Activated CD8-positive, alpha-beta T cell treated with anti-CD3 and anti-CD28 coated beads for 36 hours (primary cell): ENCODE measurements at places on chromosomes 11 and 22. TPM values are rescaled to one million over a fixed set of nuclear protein-coding genes. Genes with fewer than 3 reads are reported as not detected.
A peak's percentile ranks its signal among the peaks of the same experiment; 100 is the strongest.

GRCh38 chr11:26947379-26947844 is 46.5 kb upstream of the FIBIN start:
- H3K4me3 ChIP-seq, result no peak overlapping the region
- H3K4me1 ChIP-seq, result no peaks in the 10 kb centered on the region
- no peak for DNase-seq
- H3K36me3 ChIP-seq, result no peaks in the 10 kb centered on the region
- no peak overlapping the region for H3K27ac ChIP-seq
- no peaks in the 10 kb centered on the region for H3K27me3 ChIP-seq

DNA sequence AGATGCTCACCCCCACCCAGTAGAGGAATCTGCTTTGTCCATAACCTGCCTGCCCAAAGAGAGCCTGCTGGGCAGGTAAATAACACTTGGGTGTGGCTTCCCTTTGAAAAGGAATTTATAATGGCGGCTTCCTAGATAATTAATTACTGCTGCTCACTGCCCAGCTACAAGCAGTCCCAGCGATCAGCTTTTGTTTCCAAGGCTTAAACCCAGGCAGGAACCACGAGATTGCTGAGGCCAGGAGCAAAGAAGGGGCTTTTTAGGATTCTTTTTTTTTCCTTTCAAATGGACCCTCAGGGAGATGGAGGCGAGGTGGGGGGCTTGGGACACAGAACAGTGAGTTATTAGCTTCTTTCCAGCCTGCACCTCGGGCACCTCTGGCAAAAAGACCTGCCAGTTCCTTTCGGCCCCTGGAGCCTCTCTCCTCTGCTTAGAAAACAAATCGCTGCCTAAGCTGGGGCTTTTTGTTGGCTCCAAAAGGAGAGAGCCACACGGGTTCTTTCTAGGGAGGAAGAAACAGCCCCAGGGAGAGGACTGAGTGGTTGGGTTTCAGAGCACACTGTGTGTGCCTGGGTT is 107.2 kb downstream of the TSPAN18 start:
- H3K27me3 ChIP-seq, result peaks cover 5% of the 10 kb centered on the region
- no peaks in the 10 kb centered on the region for H3K4me1 ChIP-seq
- no peaks in the 10 kb centered on the region for H3K36me3 ChIP-seq
- no peak overlapping the region for H3K27ac ChIP-seq

GRCh38 chr11:6632116-6633073 is 13.2 kb upstream of the TPP1 start:
- no peak overlapping the region for H3K4me3 ChIP-seq
- DNase-seq, result peak; percentile 51
- peaks cover 3% of the 10 kb centered on the region for H3K36me3 ChIP-seq
- no peak overlapping the region for H3K27ac ChIP-seq
- H3K27me3 ChIP-seq, result no peaks in the 10 kb centered on the region

DNA sequence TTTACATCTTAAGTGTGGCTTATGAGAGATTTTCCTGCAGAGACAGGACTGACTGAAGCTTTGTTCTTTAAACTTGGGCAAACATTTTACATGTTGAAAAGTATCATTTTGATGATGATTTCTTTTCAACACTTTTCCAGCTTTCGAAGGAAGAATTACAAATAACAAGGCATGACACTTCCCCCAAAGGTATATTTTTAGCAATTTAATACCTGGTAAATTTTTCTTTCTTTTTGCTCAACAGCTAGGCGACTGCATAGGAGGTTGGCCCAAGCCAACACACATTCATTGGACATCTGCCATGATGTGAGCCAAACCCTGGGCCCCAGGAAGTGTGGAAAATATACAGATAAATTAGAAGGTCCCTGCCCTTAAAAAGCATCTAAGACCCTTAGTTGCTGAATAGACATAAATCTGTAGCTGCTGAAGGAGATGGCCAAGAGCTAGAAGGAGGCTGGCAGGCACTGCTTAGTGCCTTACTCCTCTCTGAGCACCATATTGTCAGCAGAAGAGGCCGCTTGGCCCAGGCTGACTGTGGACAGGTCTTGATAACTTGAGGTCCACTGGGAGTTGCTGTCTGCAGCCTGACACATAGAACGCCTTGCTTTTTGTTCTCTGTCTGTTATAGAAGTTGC is 53.3 kb upstream of the CD44 start:
- no peak overlapping the region for H3K4me3 ChIP-seq
- no peaks in the 10 kb centered on the region for H3K27me3 ChIP-seq
- H3K36me3 ChIP-seq, result no peaks in the 10 kb centered on the region
- no peak overlapping the region for H3K27ac ChIP-seq
- DNase-seq, result no peak

GRCh38 chr22:44179196-44179988 is 1.3 kb upstream of the PARVG start:
- H3K36me3 ChIP-seq, result peaks cover 12% of the 10 kb centered on the region
- no peak overlapping the region for H3K4me3 ChIP-seq
- H3K4me1 ChIP-seq, result peaks cover 19% of the 10 kb centered on the region
- H3K27me3 ChIP-seq, result no peaks in the 10 kb centered on the region
- no peak overlapping the region for H3K27ac ChIP-seq

- H3K4me3 ChIP-seq, result no peak overlapping the region
- no peak overlapping the region for H3K27ac ChIP-seq
- DNase-seq, result no peak
- H3K4me1 ChIP-seq, result no peaks in the 10 kb centered on the region
- H3K27me3 ChIP-seq, result peaks cover 2% of the 10 kb centered on the region
- H3K36me3 ChIP-seq, result no peaks in the 10 kb centered on the region
These were observed 175.0 kb downstream of the TENM4 start for GRCh38 chr11:79265756-79266322.

GRCh38 chr11:75910426-75911145 is 95.6 kb downstream of the UVRAG start:
- H3K4me1 ChIP-seq, result peaks cover 19% of the 10 kb centered on the region
- peaks cover 11% of the 10 kb centered on the region for H3K36me3 ChIP-seq
- no peak overlapping the region for H3K27ac ChIP-seq
- no peak overlapping the region for H3K4me3 ChIP-seq
- no peaks in the 10 kb centered on the region for H3K27me3 ChIP-seq
- no peak for DNase-seq

GRCh38 chr22:45203150-45203951 is 37.3 kb downstream of the KIAA0930 start:
- H3K36me3 ChIP-seq, result peaks cover 11% of the 10 kb centered on the region
- H3K27me3 ChIP-seq, result no peaks in the 10 kb centered on the region
- no peak for DNase-seq
- H3K27ac ChIP-seq, result no peak overlapping the region

Gene TIMP3
- total RNA-seq, result 0.07 TPM

Gene UCP2
- 252 TPM for total RNA-seq

Gene MUC6
- not detected for total RNA-seq

Gene TMEM184B
- total RNA-seq, result 16.8 TPM

Gene ACTN3
- total RNA-seq, result not detected

DNA sequence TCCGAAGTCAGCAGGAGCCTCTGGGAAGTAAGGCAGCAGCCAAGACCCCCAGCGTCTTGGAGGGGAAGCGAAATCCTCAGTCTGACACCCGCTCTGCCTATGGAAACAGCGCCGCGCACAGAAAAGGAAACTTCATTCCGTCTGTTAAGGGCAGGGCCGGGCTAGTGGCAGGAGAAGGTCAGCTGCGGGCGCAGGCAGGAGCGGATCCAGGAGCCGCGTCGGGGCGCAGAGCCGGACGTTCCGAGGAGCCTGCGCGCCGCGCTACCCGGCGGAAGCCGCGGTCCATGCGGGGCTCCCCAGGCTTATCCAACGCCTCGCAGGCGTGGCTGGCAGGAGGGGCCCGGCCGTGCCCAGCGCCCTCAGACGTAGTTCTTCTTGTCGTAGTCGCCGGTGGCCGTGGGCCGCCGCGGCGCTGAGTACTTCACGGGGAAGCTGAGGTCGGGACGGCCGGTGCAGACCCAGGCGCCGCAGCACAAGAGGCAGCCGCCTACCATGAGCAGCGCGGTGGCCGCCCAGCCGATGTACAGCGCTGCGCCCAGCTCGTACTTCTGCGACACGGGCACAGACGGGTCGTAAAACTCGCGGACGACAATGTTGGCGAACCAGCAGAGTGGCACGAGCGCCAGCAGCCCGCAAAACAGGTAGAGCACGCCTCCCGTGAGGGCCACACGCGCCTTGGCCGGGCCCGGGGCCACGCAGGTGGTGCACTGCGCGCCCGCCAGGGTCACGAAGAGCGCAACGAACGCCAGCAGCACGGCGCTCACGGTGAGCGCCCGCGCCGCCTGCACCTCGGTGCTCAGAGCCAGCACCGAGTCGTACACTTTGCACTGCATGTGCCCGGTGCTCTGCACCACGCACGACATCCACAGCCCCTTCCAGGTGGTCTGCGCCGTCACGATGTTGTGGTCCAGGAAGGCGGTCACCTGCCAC is 705 bp downstream of the CLDN5 start:
- H3K27me3 ChIP-seq, result peaks cover 22% of the 10 kb centered on the region
- H3K4me3 ChIP-seq, result no peak overlapping the region
- peaks cover 9% of the 10 kb centered on the region for H3K4me1 ChIP-seq
- no peak overlapping the region for H3K27ac ChIP-seq
- peaks cover 14% of the 10 kb centered on the region for H3K36me3 ChIP-seq
- peak; percentile 26 for DNase-seq

GRCh38 chr22:43510281-43511070 is 98.7 kb downstream of the MPPED1 start:
- H3K4me3 ChIP-seq, result no peak overlapping the region
- no peak for DNase-seq

Gene STIP1
- 396 TPM for total RNA-seq

Gene OPCML
- total RNA-seq, result not detected

- H3K36me3 ChIP-seq, result peaks cover 1% of the 10 kb centered on the region
- H3K27ac ChIP-seq, result no peak overlapping the region
- H3K4me1 ChIP-seq, result peaks cover 59% of the 10 kb centered on the region
- H3K4me3 ChIP-seq, result no peak overlapping the region
These were observed 7.0 kb downstream of the CD81 start for GRCh38 chr11:2383852-2384804.

Gene FGF3
- total RNA-seq, result not detected
